ENCODE measurements at places on chromosomes 5 and 9. TPM values are rescaled to one million over a fixed set of nuclear protein-coding genes. Genes with fewer than 3 reads are reported as not detected.

The CEP72 gene
- total RNA-seq = 17.4 TPM

DNA sequence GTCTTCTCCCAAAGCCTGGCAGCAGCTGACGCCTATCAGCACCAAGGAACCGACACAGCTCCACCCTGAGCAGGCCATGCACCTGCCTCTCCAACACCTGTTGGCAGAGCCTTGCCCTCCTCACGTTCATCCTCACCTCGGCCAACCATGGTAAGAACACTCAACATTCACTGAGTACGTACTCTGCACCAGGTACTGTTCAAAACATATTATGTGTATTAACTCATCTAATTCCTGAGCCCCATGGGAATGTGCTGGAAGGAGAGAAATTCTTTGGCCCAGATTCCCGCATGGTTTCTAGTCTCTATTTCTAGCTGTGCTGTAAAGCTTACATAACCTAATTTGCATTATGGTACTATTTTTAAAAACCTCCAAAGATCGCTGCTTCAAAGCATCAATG lies 86.1 kb downstream of the GPR21 start:
- DNase-seq = no peak

DNA sequence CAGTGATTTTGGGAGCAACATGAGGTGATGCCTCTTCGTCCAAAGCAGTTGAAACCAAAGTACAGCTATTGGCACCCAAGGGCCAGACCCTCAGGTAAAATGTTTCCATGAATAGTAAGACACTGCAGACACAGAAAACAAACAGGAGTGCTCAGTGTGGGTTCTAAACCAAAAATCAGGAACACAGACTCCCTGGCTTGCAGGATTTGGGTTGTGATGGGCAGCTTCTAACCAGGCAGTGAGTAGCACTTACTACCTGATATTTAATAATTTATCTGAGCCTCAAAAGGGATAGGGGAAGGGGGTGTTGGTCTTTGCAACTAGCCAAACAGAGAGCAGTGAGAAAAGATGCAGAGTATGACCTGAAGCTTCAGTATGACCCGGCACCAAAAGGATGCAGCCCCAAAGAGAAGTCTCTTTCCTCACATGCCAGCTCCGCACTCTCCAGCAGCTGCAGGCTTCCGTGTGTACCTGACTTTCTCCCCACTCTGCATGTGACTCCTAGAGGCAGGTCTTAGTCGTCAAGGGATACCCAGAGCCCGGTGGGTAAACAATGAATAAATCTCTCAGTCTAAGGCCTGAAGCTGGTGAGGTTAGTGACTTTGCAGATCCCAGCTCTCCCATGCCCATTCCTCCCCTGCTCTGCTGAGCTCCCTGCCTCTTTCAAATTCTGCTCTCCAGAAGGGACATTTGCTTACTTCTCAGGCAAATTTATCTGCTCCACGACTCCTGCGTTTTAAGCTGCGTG lies 105.4 kb upstream of the SPOCK1 start:
- DNase-seq = no peak

- no peak for DNase-seq
Observed at GRCh38 chr5:76099756-76100155, 16.6 kb downstream of the SV2C start.

- DNase-seq = no peak
Observed at GRCh38 chr9:29717631-29718030, 2144.3 kb upstream of the C9orf72 start.

The DYNC2I2 gene
- 60.2 TPM for total RNA-seq

DNA sequence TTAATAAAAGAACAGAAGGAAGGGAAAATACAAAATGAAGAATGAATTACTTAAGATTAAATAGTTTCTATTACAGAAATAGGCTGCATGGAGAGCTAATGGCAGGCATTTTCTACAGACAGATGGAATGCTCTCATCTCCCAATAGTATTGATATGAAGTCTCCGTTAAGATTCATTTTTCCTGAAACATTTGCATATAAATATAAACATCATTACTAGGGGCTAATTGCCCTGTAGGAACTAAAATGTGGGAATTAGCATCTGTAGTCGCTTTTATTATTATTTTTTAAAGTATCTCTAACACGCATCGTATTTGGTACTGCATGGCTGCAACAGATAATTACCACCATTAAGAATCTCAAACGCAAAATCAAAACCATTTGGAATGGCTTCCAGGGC lies 2275.5 kb downstream of the MAT2B start:
- no peak for DNase-seq

The SLC34A3 gene
- not detected for total RNA-seq

DNA sequence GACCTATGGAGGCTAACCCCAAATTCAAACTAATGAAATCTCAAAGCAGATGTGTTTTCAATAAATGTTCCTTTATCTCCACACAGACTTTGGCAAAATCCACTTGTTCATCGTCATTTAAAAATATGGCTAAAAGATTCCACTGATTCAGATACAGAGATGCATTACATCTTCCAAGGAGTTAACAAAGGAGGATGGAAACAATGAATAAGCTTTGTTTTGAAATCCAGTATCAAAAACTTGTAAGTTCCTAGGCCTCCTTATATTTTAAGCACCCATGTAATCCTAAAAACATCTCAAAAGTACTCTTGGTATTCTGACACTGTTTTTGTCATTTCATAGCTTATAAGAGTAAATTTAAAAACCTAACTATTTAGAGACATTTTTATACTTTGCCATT lies 345.6 kb upstream of the ACTBL2 start:
- no peak for DNase-seq

The NRARP gene
- total RNA-seq = 1.9 TPM

The ADAMTS16 gene
- not detected for total RNA-seq

The PCDHGB6 gene
- total RNA-seq = 1.2 TPM

DNA sequence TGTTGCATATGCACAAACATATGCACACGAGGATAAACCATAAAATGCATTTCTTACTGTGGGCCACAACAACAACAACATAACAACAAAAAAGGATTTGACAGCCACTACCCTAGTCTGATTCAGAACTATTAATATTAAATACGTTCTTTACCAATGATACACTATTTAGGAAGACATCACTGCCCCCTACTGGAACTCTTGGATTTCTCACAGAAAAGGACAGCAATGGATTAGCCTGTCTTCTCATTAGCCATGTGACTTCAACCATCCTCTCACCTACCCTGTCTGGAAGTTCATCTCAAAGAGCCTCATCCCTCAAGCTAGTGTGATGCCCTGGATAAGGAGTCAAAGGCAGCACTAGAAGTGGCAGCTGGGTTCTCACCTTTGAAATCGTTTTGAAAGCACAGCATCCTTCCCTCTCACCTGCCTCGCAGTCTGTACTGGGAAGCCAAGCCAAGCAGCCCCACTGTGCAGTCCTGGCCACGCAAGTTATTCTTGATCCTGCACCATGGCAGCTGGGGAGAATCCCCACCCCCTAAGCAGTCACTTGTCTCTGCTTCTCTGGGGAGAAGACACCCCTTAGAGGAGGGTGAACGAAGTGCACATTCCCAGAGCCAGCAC lies 64.6 kb downstream of the SH3TC2 start:
- no peak for DNase-seq

The GALNT10 gene
- total RNA-seq = 32.5 TPM

DNA sequence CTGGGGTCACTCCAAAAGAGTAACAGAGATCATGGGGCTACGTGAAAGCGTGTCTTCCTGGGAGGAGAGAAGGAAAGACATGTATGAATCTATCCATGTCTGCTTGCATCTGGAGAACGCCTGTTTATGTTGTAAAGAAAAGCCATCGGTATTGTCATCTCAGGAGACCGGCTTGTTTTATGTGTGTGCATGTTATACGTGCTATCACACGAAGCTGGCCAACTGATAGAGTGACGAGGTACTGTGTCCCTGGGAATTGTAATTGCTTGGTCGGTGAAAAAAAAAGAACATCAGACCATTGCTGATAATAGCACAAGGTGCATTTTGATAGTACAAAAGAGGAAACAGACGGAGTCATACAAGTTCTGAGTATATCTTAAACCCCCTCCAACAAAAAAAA lies 370 bp upstream of the CDH6 start:
- no peak for DNase-seq

The SLC34A1 gene
- not detected for total RNA-seq

DNA sequence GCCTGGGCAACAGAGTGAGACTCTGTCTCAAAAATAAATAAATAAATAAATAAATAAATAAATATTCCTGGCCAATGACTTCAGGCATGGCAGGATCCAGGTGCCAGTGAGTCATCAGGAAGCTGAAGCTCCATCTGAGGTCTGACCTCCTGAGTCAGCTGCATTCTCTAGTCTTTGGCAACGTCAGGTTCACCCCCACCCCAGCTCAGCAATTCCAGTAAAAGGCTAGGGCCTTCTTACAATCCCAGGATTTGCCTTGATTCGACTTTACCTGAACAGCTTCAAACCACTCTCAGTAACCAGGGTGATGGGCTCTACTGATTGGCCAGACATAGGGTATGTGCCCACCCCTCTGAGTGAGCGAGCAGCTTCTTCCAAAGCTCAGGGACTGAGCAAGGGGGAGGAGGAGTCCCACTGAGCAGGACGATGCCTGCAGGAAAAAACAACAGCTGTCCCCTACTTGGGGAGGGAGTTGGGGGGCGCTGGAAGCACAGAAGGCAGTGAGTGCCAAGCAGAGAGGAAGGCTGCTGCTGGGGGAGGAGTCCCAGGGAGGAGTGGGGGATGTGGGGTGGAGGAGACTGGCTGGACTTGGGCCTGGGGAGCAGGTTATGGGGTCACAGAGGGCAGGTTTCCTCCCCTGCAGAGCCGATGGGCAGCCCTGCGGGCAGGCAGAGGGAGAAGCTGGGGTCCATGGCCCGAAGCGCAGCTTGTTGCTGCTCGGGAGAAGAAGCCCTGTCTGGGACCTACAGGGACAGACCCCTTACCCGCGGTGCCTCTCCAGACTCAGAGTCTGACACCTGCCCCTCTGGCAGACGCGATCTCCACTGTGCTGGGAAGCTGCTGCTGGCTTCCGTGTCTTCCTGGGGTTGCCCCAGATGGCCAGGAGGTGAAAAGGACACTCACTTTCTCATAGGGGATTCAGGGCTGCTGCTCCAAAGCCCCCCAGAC lies 25.9 kb upstream of the UNC5A start:
- DNase-seq = no peak

The SLC6A3 gene
- 1.4 TPM for total RNA-seq

- DNase-seq = no peak
Observed at GRCh38 chr9:127029548-127029947, 92.9 kb downstream of the ANGPTL2 start.

GRCh38 chr5:9335269-9335668 lies 210.6 kb downstream of the SEMA5A start:
- DNase-seq = no peak

- no peak for DNase-seq
Observed at GRCh38 chr9:37438359-37438758, 15.9 kb downstream of the GRHPR start.

The OR1Q1 gene
- not detected for total RNA-seq

DNA sequence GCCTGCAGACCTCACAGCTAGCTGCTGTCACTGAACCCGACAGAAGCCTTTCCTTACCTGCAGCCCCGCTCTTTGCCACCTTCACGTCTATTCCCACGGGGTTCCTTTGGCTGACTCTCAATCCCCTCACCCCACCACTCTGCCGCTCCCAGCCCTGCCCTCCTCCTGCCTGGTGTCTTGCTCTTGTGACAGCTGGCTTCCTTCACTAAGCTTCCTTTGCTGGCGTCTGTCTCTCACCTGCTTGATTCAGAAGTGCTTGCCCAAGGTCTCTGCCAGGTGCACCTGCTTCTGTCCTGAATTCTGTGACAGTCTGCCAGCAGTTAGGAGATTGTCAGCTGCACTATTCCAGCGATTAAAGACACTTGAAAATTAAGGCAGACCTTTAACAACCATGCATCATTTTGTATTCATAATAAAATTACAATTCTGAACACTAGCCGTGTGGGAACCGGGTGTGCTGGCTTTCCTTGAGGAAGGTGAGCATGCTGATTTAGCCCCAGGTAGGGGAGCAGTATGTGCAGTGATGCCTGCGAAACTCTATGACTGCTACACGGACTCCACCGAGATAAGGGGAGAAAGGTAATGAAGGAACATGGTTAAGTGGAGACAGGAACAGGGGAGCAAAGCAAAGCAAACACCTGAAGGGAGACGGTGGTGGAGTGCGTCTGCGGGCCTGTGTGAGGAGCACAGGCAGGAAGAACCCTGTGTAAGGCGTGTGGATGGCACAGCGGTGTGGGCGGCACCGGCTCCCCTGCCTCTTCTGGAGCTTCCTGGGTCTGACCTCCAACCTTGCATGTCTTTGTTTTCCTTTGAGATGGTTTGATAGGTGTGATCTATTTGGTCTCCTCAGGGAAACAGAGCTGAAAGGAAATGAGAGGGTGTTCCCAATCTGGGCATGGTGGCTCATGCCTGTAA lies 80.1 kb upstream of the CACNA1B start:
- no peak for DNase-seq
